ENCODE measurements at places on chromosomes 5 and 9.
A peak's percentile ranks its signal among the peaks of the same experiment; 100 is the strongest.

- no peak for DNase-seq
Measured at GRCh38 chr9:116174347-116174746, 20.8 kb downstream of the PAPPA start.

DNA sequence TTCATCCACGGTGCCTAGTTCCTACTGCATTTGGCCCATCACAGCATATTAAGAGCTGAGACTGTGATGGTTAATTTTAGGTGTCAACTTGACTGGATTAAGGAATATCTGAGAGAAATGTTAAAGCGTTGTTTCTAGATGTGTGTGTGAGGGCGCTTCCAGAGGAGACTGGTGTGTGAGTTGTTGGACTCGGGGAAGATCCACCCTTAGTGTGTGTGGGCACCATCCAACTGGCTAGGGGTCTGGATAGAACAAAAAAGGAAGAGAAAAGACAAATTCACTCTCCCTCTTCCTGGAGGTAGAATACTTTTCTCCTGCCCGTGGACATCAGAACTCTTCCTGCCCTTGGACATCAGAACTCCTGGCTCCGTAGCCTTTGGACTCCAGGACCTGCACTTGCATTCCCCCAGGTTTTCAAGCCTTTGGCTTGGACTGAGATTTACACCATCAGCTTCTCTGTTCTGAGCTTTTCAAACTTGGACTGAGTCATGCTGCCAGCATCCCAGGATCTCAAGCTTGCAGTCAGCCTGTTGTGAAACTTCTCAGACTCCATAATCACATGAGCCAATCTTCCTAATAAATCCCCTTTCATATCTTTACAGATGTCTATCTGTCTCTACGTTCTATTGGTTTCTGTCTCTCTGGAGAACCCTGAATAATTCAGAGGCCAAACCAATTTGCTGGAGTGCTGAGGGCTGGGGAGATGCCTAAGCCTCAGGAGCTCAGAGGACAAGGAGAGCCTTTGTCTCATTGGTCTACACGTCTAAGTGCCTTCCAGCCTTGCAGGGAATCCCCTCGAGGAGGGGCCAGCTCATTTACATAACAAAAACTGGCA, 164.5 kb downstream of the DCP2 start:
- no peak for DNase-seq

DNA sequence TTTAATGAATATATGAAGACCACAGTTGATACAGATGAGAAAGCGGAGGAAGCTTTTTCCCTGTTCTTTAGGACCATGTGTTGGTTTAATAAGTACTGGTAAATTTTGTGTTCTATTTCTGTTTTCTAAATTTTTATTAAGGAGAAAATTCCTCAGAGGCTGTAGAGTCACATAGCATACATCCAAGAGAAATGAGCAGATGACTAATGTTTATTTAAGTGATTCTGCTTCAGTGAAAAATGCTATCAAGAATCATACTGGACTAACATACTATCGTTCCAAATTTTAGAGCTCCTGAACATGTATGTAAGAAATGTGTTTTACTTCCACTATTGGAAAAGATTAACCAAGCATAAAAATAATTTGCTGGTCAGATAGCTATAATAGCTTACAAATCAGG, 115.0 kb downstream of the KIAA1958 start:
- DNase-seq, result no peak

GRCh38 chr9:132656299-132656698, 13.5 kb downstream of the DDX31 start:
- DNase-seq, result no peak

DNA sequence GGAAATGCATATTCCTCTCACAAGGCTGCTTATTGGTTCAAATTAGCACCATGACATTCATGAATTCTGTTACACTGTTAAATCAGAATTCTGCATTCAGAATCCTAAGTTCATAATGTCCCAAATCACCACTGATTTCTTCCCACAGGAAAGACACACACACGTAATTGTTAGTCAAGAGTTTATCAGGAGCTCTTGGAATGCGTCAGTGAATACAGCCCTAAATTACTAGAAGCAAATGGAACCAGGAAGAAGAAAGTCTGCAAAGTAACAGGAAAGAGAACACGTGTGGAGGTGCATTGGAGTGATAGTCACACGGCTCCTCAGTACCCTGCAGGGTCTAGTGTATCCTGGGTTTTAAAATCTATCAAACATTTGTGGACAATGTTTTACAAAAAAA, 110.2 kb downstream of the ANXA2R start:
- no peak for DNase-seq

DNA sequence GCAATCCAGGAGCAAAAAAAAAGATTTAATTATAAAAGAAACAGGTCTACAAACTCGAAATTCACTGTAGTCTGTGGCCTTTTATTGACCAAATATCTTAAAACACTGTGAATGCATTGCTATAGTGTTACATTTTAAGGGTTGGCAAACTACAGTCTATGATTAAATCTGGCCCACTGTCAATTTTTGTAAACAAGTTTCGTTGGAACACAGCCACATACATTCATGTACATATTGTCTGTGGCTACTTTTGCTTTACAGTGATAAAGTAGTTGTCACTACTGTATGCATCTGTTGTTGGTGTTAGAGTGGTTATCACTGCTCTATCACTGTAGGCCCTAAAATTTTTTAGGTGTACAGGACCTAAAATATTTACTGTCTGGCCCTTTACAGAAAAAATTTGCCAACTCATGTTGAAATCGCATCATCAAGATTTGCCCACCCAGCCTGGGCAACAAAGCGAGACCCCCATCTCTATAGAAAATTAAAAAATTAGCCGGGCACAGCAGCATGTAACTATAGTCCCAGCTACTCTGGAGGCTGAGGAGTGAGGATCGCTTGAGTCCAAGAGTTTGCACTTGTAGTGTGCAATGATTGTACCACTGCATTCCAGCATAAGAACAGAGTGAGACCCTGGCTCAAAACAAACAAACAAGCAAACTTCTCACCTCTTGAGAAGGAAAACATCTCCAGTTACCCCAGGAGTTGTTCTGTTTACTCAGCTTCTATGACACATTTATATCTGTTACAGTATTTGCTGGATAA, 89.0 kb downstream of the ERBIN start:
- DNase-seq, result no peak

DNA sequence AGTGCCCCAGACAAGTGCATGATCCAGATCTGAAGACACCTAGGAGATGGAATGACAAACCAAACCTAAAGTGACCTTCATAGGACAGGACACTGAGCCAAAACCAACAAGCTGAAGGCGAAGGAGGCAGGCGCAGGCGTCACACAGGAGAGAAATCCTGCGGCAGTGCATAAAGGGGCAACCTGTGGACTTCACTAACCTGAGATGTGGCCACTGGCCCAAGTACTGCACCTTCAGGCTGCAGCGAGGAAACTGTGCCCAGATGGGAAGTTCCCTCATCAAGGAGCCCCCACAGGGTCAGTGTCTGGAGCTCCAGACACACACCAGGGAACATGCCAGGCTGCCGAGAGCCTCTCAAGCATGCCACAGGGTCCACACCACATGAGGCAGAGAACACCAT, 3.7 kb downstream of the IPPK start:
- DNase-seq, result peak; percentile 60

GRCh38 chr5:170292179-170293104, 5.1 kb downstream of the LCP2 start:
- DNase-seq, result no peak

DNA sequence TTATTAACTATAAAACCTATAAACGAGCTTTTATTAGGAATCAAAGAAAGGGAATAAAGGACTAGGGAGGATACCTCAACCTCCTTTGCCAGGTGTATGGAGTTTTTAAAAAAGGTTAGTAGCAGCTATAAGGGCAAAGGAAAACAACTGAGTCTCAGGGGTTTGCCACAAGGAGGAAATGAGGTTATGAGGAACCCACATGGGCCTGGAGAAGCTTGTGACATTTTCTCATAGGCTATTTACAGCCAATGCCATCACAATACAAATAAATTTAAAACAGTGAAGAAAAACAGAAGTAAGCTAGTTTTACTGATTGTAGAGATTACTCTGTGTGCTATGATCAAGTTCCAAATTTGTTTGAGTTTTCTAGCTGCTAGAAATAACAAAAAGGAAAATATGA, 92.6 kb downstream of the CDKN2A start:
- DNase-seq, result no peak

DNA sequence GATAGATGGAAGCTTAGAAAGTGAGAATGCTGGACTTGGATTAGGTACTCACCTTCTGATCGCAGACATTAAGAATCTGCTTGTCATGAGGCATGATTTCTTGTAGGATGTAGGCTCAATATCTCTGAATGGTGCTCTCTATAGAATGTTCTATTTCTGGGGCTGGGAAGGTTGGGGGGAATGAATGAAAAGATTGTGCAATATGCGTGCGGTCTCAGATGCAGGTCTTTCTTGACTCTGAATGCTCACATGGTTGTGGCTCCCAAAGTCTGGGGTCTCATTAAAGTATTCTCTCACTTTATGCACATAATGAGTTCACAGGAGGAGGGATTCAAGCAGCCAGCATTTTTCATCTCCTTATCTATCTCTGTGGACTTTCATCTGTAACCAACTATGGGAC, 482.0 kb upstream of the CD180 start:
- no peak for DNase-seq

GRCh38 chr5:168976311-168976970, 324.5 kb downstream of the SLIT3 start:
- no peak for DNase-seq

DNA sequence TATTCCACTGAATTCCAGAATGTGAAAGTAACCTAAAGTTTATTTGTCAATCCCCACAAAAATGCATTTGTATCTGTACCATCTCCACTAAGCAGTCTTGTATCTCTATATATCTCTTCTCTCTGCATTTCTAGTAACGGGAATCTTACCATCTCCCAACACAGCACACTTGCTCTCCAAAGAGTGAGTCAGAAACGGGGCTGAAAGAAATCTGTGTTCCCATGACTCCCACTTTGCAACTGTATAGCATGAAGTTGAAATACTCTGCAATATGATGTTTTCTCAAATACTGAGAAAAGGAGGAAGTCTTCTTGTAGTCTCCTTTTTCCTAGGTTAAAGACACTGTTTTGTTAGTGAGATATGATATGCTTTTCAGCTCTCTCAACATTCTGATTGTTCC, 848.8 kb upstream of the ACO1 start:
- DNase-seq, result no peak

GRCh38 chr5:169934990-169935389, 45.3 kb downstream of the INSYN2B start:
- no peak for DNase-seq

- DNase-seq, result no peak
Measured at GRCh38 chr9:113462781-113463286, 693 bp upstream of the RGS3 start.

DNA sequence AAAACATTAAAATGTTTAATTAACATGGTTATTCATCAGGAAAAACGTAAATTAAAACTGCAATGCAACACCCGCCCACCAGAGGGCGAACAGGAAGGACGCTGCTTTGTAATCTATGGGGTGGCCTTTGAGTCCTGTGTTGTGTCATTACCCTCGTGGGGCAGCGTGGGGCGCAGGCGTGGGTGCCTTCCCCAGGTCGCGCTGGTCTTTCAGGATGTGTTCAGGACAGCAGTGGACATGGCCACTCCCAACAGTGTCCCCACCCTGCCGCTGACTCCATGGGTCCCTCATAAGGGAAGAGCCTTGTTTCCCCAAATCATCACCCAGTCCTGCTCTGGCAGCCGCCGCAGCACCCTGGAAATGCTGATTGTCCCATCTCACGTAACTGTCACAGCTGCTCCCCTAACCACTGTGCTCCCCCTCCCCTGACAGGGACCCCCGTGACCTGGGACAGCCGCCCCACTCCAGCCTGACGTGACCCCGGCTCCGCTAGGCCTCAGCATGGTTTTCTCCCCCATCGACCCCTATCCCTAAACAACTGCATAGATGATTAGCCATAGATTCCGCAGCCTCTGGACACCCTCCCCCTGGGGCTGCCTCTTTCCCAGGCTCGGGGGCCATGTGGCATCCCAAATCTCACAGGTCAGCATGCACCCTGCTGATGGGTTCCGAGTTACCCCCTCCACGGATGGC, 36.4 kb downstream of the GLT6D1 start:
- DNase-seq, result peak; percentile 84

DNA sequence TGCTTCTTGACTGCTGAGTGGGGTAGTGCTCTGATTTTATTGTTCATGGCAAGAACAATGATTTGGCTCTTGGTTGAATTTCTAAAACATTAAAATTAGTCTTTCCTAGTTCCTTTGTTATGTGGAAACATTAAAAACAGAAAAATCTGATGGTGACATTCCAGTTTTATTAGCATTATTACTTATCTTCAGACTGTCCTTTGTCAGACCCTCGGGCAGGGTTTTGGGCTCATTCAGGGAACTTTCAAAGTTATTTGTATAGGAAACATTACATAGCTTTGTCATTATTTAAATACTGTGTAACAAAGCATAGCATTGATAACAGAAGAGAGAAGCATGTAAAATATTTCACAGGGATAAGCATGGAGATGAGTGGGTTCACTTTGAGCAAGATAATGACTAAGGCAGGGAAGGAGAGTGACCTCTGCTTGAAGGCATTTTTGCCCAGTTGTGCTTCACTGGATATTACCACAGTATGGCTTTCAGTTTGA, 119.9 kb downstream of the KDM4C start:
- DNase-seq, result no peak

GRCh38 chr5:149857499-149857898, 87.1 kb downstream of the PDE6A start:
- no peak for DNase-seq

DNA sequence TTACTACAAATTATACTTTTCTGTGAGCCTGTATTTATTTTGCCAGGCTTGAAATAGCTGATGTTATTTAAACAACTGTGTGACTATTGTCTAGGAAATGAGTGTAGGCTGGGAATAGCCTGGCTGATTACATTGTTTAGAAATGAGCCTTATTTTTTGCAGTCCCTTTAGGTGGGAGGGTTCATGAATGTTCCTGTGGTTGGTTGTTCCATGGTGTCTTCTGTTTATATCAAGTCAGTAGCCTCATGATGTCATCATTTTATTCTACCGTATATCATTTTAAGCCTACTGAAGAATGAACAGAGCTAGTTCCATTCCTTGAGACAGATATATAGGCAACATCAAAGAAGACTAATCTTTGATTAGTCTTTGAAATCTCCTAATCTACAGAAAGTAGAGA, 53.1 kb downstream of the MAP1B start:
- no peak for DNase-seq

DNA sequence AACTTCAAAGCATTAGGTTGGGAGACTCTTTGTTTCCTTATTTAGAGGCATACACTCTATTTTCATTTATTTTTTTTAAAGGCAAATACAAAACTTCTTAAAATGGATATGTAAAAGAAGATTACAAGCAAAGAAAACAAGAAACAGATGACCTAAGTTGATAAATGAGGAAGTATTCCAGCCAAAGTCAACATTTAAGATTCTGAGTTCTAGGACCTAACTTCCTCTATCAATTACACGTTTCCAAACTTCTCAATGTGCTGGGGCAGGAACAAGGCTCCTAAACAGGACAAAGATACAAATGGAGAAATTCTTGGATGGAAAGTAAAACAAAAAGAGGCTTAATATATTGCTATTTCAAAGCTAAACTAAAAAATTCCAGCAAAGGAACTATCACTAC, 89.5 kb downstream of the TLE1 start:
- no peak for DNase-seq

- no peak for DNase-seq
Measured at GRCh38 chr9:124618476-124618875, 111.3 kb upstream of the NR5A1 start.

All from activated effector memory CD4-positive, alpha-beta T cell treated with anti-CD3 and anti-CD28 coated beads, Interleukin-2, amount 50 U/mL, for 16 hours (primary cell).